ENCODE measurements at places on chromosomes 13 and 19. TPM values are rescaled to one million over a fixed set of nuclear protein-coding genes. Genes with fewer than 3 reads are reported as not detected.
A peak's percentile ranks its signal among the peaks of the same experiment; 100 is the strongest.

GRCh38 chr19:2338055-2338615 lies 9.7 kb downstream of the SPPL2B start:
- DNase-seq, result no peak

- DNase-seq, result no peak
Measured at GRCh38 chr13:98220271-98220791, 43.3 kb upstream of the RNF113B start.

Gene JAK3
- total RNA-seq, result 3.0 TPM

Gene GYS1
- total RNA-seq, result 31.4 TPM

DNA sequence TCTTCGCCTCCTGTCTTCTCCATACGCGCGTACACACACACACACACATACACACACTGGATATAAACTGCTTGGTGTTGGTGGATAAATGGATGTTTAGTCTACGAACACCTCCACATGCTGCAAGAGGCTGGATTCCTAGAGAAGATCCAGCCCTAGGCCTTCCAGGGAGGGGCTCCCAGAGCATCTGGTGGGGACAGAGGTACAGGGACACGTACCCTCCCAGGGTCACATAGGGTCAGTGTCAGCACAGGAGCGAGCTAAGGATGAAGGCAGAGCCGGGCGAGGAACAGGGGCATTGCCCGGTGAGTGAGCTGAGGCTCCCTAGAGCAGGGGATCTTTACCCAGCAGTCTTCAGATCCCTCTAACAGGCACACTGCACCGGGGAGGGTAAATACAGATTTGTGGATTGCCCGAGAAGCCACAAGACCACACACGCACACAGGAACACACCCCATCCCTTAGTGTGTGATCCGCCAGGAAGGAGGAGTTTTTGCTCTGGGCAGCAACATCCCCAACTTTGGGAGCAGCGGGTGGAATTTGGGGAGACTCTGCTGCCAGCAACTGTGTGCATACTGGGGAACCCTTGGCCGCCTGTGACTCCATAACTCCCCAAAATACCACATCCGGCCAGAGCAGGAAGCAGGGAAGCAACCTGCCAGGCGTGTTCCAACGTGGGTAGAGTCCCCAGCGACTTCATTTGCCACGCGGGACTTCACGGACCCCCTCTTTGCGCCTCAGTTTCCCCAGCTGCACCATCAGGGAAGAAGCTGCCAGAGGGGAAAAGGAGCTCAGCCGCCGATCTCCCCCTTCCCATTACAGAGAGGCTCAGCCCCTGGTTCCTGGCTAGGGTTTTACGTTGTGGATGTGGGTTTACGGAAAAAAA lies 5.8 kb upstream of the TLE2 start:
- no peak for DNase-seq

Gene DAND5
- not detected for total RNA-seq

- DNase-seq, result no peak
Measured at GRCh38 chr13:29222458-29222857, 373.0 kb downstream of the SLC7A1 start.

DNA sequence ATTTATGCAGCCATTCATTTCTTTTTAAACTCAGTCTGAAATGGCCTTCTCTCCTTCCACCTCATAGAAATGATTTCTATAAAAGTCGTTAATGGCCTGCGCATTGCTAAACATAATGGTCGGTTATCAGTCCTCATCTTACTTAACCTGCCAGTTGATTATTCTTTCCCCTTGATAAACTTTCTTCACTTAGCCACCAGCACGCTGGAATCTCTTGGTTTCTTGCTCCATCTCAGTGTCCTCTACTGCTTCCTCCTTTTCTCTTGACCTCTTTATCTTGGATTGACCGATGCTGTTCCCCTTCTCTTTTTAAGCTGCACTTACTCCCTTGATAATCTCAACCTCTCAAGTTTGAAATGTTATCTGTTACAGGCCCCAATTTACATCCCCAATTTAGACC lies 12.2 kb upstream of the CLC start:
- DNase-seq, result no peak

Gene MCF2L
- total RNA-seq, result under 0.01 TPM

Gene ELL
- total RNA-seq, result 15.3 TPM

DNA sequence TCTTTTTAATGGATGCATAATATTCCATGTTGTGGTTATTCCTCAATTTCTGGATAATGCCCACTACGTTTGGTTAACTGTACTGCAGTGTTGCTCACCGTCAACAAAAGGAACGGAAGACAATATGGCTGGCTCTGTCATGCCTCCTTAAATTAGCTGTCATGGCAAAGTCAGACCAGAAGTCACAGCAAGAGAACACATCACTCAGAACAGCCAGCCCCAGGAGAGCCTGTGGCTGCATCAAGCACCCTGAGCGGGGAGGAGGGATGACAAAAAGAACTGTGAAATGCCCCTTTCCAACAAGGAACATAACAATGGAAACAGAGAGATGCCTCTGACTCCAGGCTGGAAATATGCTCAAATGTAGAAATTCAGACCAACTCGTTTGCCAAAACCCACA lies 366.0 kb upstream of the ZNF507 start:
- no peak for DNase-seq

GRCh38 chr13:23506807-23507291 lies 63.4 kb upstream of the TNFRSF19 start:
- DNase-seq, result no peak

Gene ZNF528
- 11.9 TPM for total RNA-seq

Gene RTBDN
- total RNA-seq, result not detected

DNA sequence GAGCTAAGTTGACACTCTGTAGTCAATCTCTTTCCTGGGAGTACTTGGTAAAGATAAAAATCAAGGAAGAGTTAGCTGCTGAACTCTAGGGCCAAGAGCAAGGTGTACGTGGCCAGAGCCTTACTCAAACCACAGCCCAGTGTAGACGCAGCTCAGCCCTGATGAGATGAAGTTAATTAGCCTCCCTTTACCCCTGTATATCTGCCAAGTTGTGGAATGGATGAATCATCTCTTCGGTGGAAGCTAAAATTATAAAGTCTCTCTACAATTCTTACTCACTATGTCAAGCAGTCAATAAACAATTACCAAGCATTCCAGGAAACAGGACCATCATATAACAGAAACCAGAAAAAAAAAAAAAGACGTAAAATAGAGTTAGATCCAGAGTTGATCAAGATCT lies 146.9 kb upstream of the UFM1 start:
- DNase-seq, result no peak

DNA sequence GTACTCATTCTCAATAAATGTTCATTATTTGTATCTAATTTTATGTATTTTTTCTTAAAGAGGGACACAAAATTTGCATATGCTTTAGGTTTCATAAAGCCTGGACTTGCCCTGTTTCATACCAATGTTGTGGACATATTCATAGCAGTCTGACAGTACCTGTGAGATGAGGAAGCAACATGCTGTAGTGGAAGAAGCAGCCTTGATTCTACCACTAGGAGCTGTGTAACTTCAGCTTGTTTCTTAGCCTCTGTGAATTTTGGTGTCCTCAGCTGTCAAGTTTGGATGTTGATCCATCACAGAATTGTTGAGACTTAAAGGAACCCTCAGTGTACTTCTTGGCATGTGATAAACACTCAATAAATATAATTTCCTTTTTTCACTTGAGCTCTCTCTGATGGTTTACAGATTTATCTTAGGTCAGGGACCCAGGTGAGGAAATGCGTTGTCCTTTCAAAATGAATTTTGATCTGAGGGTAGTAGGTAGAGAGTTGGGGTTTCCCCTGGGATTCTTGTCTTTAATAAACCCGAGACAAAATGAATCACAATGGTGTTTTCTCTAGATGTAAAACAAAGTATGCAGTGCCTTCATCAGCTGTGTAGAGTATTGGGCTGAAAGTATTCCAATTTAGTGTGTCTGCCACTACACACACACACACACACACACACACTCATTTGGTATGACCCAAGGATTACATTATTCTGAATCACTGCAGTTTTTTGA lies 152.1 kb downstream of the KCNRG start:
- no peak for DNase-seq

- DNase-seq, result no peak
Measured at GRCh38 chr19:56146904-56147303, 5.8 kb downstream of the ZNF444 start.

DNA sequence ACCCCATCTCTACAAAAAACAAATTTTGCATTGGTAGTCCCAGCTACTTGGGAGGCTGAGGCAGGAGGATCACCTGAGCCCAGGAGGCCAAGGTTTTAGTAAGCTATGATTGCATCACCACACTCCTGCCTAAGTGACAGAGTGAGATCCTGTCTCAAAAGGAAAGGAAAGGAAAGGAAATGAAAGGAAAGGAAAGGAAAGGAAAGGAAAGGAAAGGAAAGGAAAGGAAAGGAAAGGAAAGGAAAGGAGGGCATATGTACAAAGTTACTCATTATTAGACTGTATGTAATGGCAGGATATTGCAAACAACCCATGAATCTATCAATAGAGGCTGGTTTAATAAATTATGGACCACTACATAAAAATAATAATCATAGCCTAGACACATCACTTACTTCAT lies 40.8 kb upstream of the CACNA1A start:
- DNase-seq, result no peak

GRCh38 chr13:33072282-33072681 lies 56.1 kb downstream of the KL start:
- DNase-seq, result no peak

Gene C19orf73
- total RNA-seq, result 1.2 TPM

- no peak for DNase-seq
Measured at GRCh38 chr19:48397263-48398101, 4.0 kb downstream of the GRIN2D start.

- DNase-seq, result no peak
Measured at GRCh38 chr13:77696879-77697216, 639 bp upstream of the SLAIN1 start.

DNA sequence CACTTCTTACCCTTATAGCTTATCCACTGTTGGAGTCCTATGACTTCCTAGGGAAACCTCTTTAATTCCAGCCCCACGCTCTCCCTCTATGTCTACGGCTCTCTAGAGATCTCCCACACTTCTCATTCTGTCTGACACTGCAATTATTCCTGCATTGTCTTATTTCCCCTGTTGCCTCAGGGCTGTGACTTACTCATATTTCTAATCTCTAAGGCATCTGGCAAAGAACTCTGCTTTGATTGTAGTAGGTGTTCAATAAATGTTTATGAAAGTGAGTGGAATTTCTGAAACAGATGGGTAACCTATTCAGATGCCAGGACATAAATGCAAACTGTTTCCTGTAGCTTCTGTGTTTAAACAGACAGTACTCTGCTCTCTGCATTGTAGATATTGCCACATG lies 102.4 kb upstream of the SERTM1 start:
- DNase-seq, result peak; percentile 8

- DNase-seq, result no peak
Measured at GRCh38 chr19:55013596-55013995, 24.5 kb downstream of the GP6 start.

DNA sequence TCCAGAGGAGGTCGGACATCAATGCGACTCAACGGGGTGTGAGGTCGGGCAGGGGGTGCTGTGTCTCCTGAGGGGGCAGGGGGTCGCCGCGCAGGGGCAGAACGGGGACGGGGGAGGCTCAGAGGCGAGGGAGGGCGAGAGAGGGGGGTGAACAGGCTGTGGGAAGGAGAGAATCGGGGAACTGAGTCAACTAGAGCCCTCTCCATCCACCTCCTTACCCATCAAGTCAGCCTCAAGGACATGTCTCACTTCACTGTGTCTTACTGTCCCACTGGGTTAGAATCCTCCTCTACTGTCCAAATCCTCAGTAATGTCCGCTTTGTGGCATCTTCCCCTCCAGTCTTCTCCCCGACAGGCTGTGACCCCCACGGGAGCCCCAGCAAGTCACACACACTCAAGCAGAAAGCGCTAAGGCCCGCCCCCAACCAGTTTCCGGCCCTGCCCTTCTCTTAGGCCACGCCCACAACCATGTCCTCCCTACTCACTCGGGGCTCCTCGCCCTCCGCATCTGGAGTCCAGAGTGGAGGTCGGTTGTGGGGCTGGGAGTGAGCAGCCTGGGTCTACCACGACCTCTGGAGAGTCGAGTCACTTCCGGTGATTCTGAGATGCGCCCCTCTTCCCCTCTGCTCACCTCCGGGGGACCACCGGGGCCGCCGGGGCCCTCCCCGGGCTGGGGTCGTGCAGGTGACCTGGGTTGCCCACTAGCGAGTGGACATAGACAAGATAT lies 9.3 kb downstream of the PLEKHA4 start:
- DNase-seq, result no peak

- DNase-seq, result no peak
Measured at GRCh38 chr13:99636306-99636705, 135.0 kb downstream of the TM9SF2 start.

- DNase-seq, result no peak
Measured at GRCh38 chr13:37136187-37136586, 30.7 kb upstream of the CSNK1A1L start.

GRCh38 chr19:36488118-36488845 lies 1.1 kb downstream of the ZNF566 start:
- DNase-seq, result no peak

Gene LYPD4
- total RNA-seq, result not detected

Gene RASAL3
- 0.79 TPM for total RNA-seq

- no peak for DNase-seq
Measured at GRCh38 chr13:98482476-98483444, 94.1 kb downstream of the STK24 start.

DNA sequence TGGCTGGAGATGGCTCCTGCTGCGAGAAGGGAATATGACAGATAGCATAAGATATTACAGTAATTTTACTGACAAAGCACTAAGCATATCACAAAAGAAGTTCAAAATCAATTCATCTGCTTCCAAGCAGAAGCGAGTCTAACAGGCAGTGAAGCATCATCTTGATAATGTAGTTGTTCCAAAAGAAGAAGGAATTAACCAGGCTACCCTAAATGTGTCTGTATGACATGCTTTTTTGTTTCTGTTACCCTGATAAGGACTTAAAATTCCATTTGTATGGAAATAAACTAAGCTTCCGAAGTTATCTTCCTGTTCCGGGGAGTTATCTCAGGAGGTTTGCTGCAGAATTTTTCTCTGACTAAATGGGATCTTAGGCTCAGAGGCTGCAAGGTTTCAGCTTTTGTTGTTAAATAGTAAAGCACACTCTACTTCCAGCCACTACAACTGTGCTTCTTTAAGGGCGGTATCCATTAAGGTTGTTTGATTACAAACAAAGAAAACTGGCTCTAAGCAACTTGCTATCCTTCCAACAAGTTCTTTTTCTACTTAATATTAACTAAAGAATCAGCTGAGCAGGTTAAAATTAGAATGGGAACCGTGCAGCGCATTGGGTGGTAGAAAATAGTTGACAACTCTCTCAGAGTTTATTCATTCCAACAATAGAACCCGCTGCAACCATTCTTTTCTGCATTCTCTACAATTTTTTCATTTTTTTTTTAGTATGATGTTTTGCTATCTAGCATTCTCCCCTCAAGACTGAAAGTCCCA lies 607.3 kb downstream of the UQCRFS1 start:
- no peak for DNase-seq

- DNase-seq, result no peak
Measured at GRCh38 chr19:14175351-14175792, 30.6 kb downstream of the ADGRL1 start.

DNA sequence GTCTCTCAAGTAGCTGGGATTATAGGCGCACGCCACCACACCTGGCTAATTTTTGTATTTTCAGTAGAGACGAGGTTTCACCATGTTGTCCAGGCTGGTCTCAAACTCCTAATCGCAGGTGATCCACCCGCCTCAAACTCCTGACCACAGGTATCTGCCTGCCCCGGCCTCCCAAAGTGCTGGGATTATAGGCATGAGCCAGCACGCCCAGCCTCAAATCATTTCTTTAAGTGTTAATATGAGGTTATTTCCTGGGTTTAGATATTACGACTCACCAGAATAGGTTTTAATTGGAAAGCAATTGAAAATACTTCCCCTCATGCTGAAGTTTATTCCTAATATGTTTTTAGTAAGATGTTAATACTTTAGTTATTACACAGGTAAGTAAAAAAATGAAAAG lies 144.5 kb downstream of the NUFIP1 start:
- no peak for DNase-seq

All from pulmonary artery endothelial cell (primary cell).